ENCODE measurements at places on chromosomes 2 and 18.
A peak's percentile ranks its signal among the peaks of the same experiment; 100 is the strongest.

DNA sequence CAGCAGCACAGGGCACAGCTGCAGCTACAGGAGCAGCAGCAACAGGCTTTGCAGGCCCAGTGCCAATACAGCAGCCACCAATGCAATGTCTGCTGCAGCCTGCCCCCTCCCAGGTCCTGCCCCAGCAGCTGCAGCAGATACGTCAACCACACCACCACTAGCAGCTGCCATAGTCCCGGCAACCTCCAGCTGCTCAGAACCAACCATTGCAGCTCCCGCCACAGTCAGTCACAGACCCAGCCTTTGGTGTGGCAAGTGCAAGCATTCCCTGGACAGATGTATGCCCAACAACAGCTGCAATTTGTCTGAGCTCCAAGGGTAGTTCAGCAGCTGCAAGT lies 53.3 kb upstream of the TUBA3E start:
- peak; percentile 5 for DNase-seq

- DNase-seq, result no peak
Observed at GRCh38 chr18:62610351-62610700, 87.5 kb downstream of the ZCCHC2 start.

DNA sequence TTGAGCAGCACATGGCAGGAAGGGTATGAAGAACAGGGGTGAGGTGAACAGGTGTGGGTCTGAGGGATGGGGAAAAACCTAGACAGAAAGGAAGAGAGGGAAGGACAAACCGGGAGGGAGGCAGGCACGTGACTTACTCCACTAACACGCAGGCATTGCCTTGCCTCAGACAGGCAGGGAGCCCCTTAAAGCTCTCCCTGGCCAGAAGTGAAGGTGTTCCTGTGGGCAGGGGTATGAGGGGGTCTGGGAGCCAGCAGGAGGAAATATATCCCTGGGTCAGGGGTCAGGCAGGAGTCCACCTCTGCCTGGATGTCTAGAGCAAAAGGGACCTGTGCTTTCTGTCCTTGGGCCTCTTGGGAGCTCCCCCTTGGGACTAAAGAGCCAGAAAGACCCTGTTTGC lies 135.3 kb upstream of the EPAS1 start:
- no peak for DNase-seq

DNA sequence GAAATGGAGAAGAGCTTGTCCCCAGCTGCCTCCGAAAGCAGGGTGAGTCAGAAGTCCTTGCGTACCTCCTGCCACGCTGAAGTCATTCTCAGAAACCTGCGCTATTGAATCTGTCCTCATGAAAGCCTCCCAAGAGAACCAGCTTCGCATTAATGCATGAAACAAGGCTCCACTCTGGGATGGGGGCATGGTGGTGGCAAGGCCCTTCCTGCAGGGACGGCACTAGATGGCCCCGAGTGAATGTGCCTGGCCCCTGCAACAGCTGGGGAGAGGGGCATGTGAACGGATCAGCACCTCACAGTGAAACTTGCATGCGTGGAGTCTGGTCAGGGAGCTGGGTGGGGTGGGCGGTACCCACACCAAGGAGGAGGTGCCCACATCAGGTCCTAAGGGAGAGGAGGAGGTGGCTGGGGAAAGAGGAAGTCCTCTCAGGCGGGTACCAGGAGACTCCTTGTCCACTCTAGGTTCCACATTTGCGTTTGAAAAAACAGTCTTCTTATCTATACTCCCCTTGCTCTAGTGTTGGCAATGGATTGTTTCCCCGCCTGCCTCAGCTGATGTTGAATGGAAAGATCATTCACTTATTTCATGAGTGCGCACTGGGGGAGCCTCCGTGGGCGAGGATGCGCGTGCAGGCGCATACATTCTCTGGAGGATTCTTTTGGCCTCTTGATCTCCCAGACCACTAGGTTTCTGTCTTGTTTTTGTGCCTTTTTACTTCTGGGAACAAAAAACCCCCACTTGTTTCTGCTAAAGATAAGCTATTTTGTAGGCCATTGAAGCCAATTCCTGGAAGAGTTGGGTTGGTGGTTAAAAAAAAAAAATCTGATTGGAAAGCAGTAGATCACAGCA lies 104.7 kb downstream of the KLHL29 start:
- DNase-seq, result no peak

GRCh38 chr18:55345103-55345950 lies 242.7 kb downstream of the TCF4 start:
- no peak for DNase-seq

DNA sequence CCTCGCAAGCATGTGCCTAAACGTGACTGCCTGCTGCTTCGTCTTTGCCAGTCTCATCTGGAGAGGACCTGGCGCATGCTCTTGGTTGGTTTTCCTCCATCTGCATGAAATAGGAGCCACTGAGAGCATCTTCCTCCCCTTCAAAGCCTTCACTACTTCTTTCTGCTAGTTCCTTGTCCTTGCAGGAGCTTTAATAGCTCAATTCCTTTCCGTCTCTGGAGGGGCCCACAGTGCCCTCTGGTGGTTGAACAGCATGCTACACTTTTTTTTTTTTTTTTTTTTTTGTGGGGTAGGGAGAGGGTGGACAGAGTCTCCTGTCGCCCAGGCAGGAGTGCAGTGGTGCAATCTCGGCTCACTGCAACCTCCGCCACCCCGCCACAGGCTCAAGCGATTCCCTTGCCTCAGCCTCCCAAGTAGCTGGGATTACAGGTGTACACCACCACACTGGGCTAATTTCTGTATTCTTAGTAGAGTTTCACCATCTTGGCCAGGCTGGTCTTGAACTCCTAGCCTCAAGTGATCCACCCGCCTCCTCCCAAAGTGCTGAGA lies 59.6 kb downstream of the SP110 start:
- peak; percentile 44 for DNase-seq

DNA sequence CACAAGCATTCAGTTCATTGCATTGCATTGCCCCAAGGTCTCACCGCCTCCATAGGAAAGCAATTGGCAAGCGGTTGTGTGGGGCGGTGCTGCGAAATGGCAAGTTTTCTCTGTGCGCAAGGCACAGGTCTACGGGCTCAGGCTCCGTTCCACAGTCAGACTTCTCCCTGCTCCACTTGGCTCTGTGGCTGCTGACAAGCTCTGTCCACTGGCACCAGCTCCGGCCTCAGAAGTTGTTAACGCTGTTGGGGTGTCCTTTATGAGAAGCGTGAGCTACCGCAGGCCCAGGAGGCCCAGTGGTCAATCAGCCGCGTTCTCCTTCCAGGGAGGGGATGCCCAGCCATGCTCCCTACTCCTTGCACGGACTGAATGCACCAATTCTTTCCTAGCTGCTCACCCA lies 87.0 kb upstream of the GATA6 start:
- no peak for DNase-seq

- no peak for DNase-seq
Observed at GRCh38 chr2:9761577-9761976, 81.7 kb upstream of the TAF1B start.

GRCh38 chr2:62196278-62196901 lies 475 bp downstream of the B3GNT2 start:
- DNase-seq, result peak; percentile 21

DNA sequence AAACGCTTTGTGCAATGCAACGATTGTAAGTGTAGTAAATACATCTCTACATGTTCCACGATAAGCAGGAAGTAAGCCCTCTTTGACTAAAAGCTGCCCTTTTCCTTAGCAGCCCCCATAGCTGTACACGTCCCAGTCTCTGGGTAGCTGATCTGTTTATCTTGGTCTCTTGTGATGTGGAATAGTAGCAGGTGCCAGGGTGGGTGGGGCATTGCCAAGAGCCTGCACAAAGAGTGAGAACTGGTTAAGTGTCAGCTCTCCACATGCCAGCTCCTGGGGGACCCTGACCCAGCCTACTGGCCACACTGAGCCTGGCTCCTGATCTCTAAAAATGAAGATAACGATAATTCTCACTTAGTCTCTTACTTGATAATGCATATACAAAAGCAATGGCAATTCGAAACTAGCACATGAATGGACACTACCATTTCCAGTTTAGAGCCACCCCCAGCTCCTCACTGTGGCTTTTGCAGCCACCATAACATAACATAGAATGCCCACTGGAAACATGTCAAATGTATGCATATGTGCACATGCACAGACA lies 92.3 kb downstream of the MYT1L start:
- no peak for DNase-seq

DNA sequence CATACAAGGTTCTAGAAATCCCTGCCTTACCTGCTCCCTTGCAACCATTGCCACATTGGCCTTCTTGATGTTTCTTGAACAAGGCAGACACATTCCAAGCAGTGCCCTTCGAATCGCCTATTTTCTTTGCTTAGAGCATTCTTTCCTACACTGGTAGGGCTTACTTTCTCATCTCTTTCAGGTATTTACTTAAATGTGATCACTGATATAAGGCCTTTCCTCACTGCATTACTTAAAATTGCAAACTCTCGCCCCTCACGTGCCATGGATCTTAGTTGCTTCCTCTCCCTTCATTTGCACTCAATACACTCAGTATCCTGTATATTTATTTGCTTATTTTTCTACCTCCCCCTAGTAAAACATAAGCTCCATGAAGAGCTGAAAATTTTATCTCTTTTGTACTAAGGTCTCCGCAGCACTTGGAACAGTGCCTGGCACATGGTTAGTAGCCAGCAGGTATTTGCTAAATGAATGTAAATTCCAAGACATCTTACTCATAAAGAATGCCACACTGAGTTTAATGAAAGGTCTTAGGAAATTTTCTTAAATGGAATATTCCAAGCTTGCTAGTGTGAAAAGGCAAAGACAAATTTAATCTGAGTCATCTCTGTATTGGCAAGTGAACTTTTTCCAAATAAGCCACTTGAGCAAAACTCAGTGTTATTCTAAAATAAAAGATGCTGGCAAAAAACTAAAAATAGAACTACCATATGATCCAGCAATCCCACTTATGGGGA lies 42.4 kb upstream of the FIGN start:
- peak; percentile 90 for DNase-seq

DNA sequence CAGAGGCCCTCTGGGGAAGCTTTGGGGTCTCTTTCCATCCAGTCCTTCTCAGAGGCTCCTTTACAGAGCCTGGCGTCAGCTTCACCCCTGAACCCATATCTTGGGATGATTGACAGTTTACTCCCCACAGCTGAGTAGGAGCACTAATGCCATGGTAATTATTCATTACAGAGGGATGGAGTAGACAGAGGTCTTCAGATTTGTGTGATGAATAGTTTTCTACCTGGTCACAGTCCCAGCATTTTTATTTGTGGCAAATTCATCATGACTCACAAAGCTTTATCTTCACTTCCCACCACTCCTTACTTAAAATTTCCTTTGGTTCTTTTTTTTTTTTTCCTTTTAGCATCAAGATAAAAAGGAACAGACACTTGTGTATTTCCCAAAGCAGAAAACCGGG lies 104.2 kb downstream of the CCDC85A start:
- DNase-seq, result peak; percentile 34

DNA sequence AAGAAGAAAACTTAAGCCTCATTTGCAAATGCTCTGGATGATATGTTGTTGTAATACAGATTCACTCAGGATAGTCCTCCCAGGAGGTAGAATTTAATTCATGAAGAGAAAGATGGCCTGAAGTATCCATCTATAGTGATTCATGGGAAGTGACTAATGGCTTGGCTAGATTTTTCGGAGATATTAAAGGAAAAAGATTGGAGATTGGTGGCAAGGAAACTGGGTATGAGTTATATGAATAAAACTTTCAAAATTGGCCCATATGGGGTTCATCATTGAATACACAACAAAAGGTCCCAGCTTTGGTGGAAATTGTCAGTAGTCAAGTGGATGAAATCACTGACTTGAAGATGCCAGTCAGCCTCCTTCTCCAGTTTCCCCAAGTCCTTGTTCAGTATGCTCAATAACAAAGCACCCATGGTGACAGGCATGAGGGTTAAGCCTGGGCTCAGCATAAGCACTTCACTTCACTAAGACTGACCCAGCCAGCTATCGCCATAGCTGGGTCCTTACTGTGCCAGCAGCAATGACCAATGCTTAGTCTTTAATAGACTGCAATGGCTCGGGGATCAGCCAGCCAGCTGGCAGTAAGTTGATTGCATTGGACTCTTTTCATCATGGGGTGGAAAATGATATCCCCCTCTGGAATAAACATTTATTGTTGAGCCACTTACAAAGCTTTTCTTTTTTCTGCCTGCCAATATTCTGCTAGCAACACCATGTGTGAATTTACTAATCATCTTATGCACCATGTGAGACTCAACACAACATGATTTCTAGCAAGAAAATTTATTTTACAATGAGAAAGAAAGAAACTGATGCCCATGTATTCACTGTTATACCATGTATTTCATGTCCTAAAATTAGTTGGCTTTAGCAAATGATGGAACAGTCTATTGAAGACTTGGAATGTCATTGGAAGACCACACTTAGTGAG lies 176.6 kb upstream of the TACR1 start:
- peak; percentile 13 for DNase-seq

DNA sequence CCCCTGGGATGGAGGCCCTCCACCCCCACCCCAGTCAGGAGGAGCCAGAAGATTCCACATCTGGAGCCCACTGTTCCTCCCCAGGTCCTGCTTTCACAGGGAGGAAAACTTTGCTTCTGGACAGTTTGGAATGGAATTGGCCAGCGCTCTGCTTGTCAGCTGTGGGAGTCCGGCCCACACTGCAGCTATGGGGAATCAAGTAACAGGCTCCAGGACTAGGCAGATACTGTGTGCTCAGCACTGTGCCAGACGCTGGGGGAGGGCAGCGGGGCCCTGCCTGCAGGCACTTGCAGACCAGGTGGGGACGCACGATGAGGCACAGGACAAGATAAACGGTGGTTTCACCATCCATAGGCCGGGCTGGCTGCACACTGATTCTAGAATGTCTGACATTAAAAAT lies 114.0 kb downstream of the STPG4 start:
- DNase-seq, result no peak

DNA sequence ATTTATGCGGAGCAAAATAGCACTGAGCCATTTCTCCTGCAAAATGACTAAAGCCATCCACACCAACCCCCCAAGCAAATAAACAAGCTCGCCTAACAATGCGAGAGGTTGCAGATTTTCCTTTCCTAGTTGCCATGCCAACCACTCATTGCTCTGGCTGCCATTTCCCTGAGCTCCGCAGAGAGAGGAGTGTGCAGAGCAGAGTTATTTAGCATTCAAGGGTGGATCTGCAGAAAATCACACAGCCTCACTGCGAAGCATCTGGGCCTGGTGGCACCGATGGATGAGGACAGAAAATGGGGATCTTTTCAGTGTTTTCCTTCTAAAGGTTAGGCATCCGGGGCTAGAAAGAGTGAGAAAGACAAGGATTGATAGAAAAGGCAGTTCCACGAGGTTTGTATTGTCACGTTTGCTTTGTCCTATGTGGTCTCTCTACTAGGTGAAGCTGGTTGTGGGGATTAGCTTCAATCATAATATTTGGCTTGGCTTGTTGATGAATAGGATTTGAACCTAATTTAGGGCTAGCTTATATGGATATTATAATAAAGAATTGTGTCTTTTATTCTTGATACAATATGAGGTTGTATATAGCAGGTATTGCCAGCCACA lies 110.2 kb upstream of the UNC80 start:
- no peak for DNase-seq
